ENCODE measurements at places on chromosomes 13 and 19.
A peak's percentile ranks its signal among the peaks of the same experiment; 100 is the strongest.

GRCh38 chr13:49308921-49309408 is 61.2 kb downstream of the CDADC1 start:
- DNase-seq, result no peak

DNA sequence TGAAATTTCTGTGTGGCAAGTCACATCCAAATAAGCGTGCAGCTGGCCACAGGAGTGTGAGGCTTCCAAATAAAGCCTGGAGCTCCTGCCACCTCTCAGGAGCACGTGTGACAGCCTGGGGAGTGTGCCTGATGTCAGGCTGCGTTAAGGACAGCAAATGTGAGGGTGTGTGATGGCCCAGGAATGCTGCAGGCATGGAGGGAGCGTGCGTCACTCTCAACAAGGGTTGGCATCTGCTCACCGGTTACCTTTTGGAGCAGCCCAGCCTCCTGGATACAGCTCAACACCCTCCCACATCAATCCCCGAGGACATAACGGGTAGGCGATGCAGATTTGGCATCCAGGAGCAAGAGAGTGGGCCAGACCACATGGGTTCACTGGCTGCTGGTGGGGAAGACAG is 19.0 kb downstream of the NUMBL start:
- no peak for DNase-seq

DNA sequence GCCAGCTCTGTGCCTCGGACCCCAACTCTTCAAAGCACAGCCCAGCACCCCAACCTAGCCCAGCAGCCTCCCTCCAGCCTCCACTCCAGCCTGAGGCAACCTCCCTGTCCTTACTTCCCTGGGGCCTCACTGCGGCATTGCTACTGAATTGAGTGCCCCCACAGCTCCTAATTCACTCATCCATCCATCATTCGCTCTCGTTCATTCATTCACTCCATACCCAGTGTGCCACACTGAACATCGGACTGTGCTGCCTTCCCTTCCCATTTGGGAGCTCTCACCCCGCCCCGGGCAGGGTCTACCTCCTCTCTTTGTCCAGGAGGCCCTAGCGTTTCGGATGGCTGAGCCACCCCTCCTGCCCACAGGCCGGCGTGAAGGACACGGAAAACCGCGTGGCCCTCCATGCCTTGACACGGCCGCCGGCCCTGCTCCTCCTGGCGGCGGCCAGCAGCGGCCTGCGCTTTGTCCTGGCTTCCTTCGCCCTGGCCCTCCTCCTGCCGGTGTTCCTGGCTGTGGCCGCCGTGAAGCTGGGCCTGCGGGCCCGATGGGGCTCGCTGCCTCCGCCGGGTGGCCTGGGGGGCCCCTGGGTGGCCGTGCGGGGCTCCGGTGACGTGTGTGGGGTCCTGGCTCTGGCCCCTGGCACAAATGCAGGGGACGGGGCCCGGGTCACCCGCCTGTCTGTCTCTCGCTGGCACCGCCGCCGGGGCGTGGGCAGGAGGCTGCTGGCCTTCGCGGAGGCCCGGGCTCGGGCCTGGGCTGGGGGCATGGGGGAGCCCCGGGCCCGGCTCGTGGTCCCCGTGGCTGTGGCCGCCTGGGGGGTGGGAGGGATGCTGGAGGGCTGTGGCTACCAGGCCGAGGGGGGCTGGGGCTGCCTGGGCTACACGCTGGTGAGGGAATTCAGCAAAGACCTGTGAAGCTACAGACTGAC is 1.3 kb downstream of the NAT14 start:
- DNase-seq, result no peak

GRCh38 chr19:30634996-30635975 is 263.1 kb downstream of the ZNF536 start:
- no peak for DNase-seq

- no peak for DNase-seq
Measured at GRCh38 chr13:22243469-22244163, 572.7 kb downstream of the FGF9 start.

- peak; percentile 62 for DNase-seq
Measured at GRCh38 chr13:106471957-106472543, 63.4 kb downstream of the EFNB2 start.

DNA sequence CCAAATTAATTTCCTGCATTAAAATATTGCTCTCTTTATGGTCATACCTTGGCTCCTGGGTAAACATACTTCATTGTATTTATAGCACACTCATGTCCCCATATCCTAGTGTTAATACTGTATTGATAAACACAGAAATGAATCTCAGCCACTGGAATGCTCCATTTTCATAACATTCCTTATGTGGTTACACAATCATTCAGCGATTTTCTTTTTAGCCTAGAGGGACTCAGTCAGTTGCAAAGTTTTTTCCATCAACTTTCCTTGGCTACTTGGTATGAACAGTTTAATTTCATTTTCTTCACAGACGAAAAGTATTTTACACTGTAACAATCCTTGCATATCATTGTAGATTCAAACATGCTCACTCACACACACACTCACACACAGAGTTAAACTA is 471.5 kb downstream of the FGF14 start:
- no peak for DNase-seq

DNA sequence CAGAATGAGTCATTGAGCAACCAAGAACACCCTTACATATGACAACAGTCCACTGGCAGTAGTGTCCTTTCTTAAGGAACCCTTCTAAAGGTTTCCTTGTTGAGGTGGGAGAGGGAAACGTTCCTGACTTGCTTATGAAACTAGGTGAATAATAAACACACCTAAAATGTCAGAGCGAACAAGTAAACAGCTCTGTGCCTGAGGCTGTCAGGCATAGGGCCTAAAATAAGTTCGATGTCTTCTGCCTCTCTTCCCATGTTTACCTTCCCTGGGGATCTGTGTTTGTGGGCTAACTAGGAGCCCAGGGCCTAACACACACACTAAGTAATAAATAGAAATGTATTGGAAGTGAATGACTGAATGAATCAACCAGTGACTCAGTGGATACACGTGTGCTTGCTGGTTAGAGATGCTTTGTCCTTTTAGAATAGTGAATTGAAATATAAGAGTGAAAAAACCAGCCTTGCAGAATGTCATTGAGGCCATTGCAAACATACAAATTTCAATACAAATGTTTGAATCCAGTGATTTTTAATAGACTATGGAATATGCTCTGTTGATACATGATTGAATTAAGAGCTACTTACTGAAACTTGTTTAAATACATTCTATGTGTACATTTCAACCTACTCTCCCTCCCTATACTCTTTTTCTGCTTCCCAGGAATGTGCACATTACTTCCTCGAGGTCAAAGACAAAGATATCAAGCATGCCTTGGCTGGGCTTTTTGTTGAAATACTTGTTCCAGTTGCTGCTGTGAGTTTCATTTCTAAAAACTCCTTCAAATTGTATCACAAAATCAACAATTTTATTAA is 102.9 kb downstream of the FRY start:
- DNase-seq, result no peak

DNA sequence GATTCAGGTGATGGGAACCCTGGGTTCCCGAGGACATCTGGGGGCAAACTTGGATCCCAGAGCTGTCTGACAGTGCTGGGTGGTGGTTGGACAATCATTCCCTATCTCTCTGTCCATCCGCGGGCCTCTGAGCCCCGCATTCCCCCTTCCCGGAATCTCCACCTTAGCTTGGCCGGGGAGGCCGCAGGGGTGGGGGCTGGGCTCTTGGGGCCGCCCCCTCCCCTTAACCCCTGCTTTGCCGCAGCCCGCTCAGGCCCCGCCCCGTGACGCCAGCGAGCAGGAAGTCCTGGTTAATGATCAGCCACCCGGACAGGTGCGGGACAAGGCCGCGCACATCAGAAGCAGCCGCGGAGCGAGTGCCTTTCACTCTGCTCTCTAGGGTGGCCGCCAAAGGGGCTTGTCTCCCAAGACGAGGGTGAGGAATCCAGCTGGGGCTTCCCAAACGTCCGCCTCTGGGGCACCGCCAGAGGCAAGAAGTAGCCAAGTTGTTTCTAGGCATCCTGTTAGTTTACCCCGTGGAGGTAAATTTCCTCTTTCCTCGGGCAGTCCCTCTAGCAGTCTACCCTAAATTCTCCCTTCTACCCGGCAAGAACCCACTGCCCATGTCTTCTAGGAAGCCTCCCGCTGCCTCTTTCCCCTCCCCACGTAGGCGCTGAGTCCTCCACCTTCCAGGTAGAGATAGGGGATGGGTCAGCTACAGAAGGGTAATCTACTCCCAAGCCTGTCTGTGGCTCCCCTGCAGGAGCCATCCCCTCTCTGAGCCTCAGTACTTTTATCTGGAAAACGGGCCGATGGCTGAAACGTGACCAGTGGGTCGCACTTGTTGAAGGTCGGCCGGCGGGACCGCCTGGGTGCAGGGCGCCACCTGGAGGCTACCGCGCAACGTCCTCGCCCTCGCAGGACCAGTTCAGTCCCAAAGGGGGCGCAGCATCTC is 3.0 kb downstream of the IRF2BP1 start:
- peak; percentile 33 for DNase-seq

GRCh38 chr13:87244256-87244890 is 426.8 kb upstream of the SLITRK5 start:
- no peak for DNase-seq

DNA sequence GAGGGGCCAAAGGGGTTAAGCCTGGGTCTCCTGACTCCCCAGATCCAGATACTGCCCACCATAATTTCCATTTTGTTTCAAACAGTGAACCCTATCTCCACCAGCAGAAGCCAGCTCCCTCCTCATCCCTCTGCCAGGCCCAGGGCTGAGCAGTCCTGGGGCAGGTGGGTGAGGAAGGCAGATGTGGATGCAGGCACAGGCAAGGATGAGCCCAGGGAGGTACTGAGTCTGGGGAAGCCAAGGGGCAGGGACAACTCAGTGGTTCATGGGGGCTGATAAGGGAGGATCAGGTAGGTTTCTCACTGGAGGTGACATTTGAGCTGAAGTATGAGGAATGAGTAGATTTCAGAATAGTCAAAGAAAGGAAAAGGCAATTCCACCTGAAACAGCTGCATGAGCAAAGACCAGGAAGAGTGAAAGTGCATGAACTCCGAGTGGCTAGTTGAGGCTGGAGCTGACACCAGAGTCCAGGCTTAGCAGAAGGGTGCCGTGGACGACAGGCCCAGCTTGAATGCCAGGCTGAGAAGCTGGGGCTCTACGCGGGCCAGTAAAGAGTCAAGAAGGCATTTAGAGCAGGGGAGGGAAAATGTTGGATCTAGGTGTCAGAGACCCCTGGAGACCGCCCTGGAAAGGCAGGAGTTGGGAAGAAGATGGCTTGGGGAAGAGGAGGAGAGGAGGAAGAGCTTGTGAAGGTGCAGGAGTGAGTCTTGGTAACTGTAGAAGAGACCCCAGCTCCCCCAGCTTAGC is 10.3 kb downstream of the CIC start:
- no peak for DNase-seq

DNA sequence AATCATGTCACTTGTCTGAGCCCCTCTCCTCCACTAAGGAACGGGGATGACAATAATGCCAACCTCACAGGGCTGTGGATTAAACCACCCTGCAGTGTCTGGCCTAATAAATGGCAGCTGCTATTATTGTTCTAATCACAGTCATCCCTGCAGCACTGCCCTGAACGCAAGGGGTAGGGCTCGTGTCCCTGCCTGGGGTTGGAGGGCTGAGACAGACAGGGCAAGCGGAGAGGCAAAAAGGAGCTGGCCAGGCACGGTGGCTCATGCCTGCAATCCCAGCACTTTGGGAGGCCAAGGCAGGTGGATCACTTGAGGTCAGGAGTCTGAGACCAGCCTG is 10.2 kb upstream of the KPTN start:
- no peak for DNase-seq

- DNase-seq, result no peak
Measured at GRCh38 chr13:79851318-79851717, 370.4 kb downstream of the NDFIP2 start.

DNA sequence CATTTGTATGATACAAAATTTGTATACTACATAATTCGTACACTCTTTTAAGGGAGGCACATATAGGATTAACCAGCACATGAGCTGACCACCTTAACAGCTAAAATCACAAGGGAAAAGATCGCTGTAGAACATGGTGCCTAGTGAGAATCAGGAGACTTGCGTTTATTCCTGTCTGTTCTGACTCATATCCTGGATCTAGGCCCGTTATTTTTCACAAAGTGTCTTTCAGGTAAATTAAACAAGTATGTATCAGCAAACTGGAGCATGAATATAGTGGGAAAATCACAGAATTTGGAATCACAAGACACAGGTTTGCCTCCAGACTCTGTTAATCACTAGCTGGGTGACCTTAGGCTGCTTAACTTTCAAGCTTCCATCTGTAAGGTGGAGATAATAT is 47.5 kb upstream of the ESD start:
- no peak for DNase-seq

GRCh38 chr13:85508683-85509329 is 290.4 kb downstream of the SLITRK6 start:
- no peak for DNase-seq

GRCh38 chr13:20776751-20777150 is 3.0 kb upstream of the EEF1AKMT1 start:
- no peak for DNase-seq

DNA sequence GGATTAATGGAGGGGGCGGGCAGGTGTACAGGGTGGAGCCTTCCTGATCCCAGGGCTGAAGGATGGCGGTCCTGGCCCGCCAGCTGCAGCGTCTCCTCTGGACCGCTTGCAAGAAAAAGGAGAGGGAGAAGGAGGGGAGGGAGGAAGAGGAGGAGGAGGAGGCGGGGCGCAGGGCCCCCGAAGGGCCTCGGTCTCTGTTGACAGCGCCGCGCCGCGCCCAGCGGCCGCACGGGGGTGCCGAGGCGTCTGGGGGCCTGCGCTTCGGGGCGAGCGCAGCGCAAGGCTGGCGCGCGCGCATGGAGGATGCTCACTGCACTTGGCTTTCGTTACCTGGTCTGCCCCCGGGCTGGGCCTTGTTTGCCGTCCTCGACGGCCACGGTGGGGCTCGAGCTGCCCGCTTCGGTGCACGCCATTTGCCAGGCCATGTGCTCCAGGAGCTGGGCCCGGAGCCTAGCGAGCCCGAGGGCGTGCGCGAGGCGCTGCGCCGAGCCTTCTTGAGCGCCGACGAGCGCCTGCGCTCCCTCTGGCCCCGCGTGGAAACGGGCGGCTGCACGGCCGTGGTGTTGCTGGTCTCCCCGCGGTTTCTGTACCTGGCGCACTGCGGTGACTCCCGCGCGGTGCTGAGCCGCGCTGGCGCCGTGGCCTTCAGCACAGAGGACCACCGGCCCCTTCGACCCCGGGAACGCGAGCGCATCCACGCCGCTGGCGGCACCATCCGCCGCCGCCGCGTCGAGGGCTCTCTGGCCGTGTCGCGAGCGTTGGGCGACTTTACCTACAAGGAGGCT is at the start of gene PPM1N:
PPM1N (plus strand) TSS at position 33 of the 785 bp plus-strand sequence; CDS start at position 63, 30 bp downstream.
- no peak for DNase-seq

- no peak for DNase-seq
Measured at GRCh38 chr19:8877854-8878705, 45.9 kb downstream of the MBD3L1 start.
